Muscle of leg (tissue), 16 donors: ENCODE measurements at places on chromosomes 12 and 14. TPM values are rescaled to one million over a fixed set of nuclear protein-coding genes. Genes with fewer than 3 reads are reported as not detected.
A peak's percentile ranks its signal among the peaks of the same experiment; 100 is the strongest.

Gene RNASE7
- not detected for total RNA-seq

Gene TAS2R50
- total RNA-seq: 1.6 TPM

DNA sequence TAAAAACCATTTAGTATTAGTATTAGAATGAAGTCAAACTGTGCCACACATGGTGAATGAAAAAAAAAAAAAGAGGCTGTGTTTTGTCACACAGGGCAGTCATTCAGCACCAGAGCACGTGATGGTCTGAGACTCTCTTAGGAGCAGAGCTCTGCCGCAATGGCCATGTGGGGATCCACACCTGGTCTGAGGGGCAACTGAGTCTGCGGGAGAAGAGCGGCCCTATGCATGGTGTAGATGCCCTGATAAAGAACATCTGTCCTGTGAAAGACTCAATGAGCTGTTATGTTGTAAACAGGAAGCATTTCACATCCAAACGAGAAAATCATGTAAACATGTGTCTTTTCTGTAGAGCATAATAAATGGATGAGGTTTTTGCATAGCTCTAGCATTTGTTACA, 12.2 kb upstream of the BDKRB1 start:
- no peaks in the 10 kb centered on the region for H3K4me1 ChIP-seq
- H3K36me3 ChIP-seq: peaks cover 5% of the 10 kb centered on the region
- H3K4me3 ChIP-seq: no peak overlapping the region
- no peaks in the 10 kb centered on the region for H3K27me3 ChIP-seq

GRCh38 chr14:57403521-57403864, 13.1 kb downstream of the NAA30 start:
- H3K36me3 ChIP-seq: peaks cover 17% of the 10 kb centered on the region
- no peak overlapping the region for H3K27ac ChIP-seq
- no peaks in the 10 kb centered on the region for H3K27me3 ChIP-seq
- no peak for DNase-seq

DNA sequence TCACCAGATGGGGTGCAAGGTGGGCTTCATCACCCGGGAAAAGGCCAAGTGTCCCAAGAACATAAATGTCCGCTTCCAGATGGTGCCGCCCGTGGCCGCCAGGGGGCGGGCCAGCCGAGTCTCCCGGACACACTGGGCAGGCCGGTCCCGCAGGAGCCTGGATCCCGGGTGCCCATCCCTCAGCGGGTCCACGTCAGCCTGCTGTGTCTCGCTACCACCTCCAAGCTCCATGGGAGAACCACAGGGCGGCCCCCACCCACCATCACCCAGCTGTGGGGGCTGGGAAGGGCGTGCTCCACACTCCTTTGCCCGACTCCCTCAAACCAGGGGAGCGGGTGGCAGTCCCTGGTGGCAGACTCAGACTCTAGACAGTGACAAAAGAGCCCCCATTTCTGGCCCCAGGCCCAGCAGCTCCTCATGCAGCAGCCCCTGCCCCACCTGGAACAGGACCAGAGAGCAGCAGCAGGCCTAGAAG, 22.0 kb upstream of the NUDT14 start:
- H3K4me3 ChIP-seq: no peak overlapping the region
- no peaks in the 10 kb centered on the region for H3K36me3 ChIP-seq
- no peak overlapping the region for H3K27ac ChIP-seq
- peak; percentile 68 for DNase-seq
- H3K27me3 ChIP-seq: peaks cover 47% of the 10 kb centered on the region

DNA sequence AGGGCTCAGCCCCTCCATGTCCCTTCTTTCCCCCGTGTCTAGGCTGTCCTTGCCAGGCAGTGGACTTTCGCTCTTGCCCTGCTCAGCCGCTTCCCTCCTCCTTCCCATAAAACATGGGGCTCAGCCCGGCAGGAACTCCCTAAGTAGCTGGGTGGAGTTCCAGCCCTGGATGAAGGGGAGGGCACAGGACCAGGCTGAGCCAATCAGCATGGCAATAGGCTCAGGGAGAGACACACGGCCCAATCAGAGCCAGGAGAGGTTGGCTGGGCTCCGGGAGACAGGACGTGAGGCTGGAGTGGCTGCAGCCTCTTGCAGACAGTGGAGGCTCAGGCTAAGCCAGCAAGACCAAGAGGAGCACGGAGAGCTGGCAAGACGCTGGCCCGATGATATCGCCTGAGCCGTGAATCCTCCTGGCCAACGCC, 54.3 kb downstream of the GALNT9 start:
- peak; percentile 90 for DNase-seq
- H3K27ac ChIP-seq: no peak overlapping the region
- peaks cover 88% of the 10 kb centered on the region for H3K4me1 ChIP-seq
- no peaks in the 10 kb centered on the region for H3K36me3 ChIP-seq
- H3K27me3 ChIP-seq: peaks cover 15% of the 10 kb centered on the region

- H3K4me3 ChIP-seq: no peak overlapping the region
- peaks cover 55% of the 10 kb centered on the region for H3K36me3 ChIP-seq
- H3K27me3 ChIP-seq: no peaks in the 10 kb centered on the region
- H3K27ac ChIP-seq: no peak overlapping the region
Measured at GRCh38 chr14:74905595-74906142, 17.4 kb downstream of the RPS6KL1 start.

DNA sequence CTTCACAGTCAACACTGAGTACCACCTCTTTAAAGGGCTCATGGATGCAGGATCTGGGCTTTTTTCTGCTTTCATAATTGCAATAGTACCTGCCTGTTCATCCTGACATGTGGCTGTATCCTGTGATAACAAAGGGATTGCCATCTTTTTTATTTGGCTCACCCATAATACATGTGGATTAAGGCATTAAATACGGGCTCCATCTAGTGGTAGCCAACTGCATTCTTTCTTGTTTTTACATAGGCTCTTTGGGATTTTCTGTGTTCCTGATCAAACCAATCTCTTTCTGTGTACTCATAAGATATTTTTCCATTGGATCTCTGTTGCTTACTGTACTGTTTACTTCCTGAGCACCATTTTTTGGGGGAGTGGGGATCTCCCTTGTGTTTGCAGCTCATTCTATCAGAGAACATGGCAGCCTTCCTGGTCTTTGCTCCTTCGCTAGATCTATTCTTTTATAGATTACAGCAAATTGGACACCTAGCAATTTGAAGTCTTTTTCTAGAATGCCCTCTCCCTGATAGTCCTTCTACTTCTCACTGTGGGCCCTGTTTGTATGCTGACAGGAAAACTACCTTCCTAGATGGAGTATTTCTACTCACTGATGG, 723.4 kb upstream of the MDGA2 start:
- H3K27ac ChIP-seq: no peak overlapping the region
- no peaks in the 10 kb centered on the region for H3K4me1 ChIP-seq
- H3K27me3 ChIP-seq: no peaks in the 10 kb centered on the region
- no peaks in the 10 kb centered on the region for H3K36me3 ChIP-seq

DNA sequence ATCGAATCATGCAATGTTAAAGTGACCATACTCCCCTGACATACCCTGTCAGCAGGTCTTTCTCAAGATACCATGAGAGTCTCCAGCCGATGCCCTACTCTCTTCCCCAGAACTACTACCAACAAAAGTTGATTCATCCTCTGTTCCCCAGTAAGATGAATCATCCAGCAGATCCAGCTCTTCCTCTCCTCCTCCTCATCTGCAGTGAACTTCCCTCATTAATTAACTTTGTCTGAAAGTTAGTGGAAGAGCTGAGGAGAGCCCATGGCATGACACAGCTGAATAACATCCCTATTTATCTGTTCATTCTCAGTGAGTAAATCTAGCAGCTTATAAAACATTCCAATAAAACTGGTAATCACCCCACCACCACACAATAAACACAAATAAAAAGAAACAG, 213.4 kb downstream of the EGLN3 start:
- H3K4me1 ChIP-seq: no peaks in the 10 kb centered on the region
- no peak for DNase-seq
- no peaks in the 10 kb centered on the region for H3K36me3 ChIP-seq
- H3K27me3 ChIP-seq: no peaks in the 10 kb centered on the region
- H3K4me3 ChIP-seq: no peak overlapping the region

DNA sequence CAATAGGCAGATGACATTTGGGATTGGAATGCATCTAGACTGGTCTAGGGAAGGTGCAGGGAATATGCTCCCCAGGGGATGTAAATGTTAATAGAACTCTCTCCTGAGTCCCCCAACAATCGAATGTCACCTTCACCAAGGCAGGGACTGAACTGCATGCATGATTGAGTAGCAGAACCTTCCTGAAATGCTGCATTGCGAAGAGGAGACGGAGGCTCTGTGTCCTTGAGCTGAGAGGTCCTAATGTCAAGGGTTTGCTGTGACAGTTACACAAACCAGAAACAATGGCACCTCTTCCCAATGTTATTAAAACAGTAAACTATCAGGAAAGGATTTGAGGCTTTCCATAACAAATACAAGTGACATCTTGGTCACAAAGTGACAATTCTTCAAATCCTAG, 117.5 kb upstream of the SFSWAP start:
- peaks cover 2% of the 10 kb centered on the region for H3K4me1 ChIP-seq
- H3K4me3 ChIP-seq: no peak overlapping the region
- H3K27me3 ChIP-seq: peaks cover 2% of the 10 kb centered on the region
- H3K27ac ChIP-seq: no peak overlapping the region

- H3K27ac ChIP-seq: no peak overlapping the region
- H3K36me3 ChIP-seq: no peaks in the 10 kb centered on the region
- DNase-seq: no peak
- H3K27me3 ChIP-seq: no peaks in the 10 kb centered on the region
- no peak overlapping the region for H3K4me3 ChIP-seq
Measured at GRCh38 chr12:129372876-129373275, 519.6 kb downstream of the GLT1D1 start.

DNA sequence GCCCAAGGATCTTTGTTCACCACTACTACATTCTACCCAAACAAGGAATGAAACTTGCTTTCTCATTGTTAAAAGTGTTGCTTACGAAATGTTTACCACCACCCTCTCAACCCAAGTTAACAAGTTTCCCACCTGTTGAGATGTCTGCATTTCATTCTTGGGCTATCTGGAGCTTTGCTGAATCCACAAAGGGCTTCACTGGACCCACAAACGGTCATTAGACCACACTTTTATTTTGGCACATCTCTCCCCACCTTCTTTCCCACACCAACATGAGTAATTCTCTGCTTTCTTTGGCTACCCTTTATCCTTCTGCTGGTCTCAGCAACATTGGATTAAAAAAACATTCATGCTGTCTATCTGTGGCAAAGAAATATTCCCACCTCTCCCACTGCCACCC, 78.0 kb downstream of the TMEM260 start:
- H3K36me3 ChIP-seq: no peaks in the 10 kb centered on the region
- no peaks in the 10 kb centered on the region for H3K27me3 ChIP-seq
- H3K4me3 ChIP-seq: no peak overlapping the region
- H3K4me1 ChIP-seq: no peaks in the 10 kb centered on the region

GRCh38 chr14:34693228-34693939, 21.0 kb downstream of the CFL2 start:
- no peaks in the 10 kb centered on the region for H3K36me3 ChIP-seq
- H3K4me1 ChIP-seq: peaks cover 12% of the 10 kb centered on the region
- H3K27ac ChIP-seq: no peak overlapping the region
- H3K4me3 ChIP-seq: peak overlapping the region; percentile 15
- no peaks in the 10 kb centered on the region for H3K27me3 ChIP-seq

GRCh38 chr12:79547044-79547734, 143.6 kb downstream of the PAWR start:
- no peaks in the 10 kb centered on the region for H3K36me3 ChIP-seq
- no peaks in the 10 kb centered on the region for H3K27me3 ChIP-seq
- no peak overlapping the region for H3K4me3 ChIP-seq
- peaks cover 2% of the 10 kb centered on the region for H3K4me1 ChIP-seq

- DNase-seq: no peak
- no peaks in the 10 kb centered on the region for H3K27me3 ChIP-seq
- no peak overlapping the region for H3K27ac ChIP-seq
Measured at GRCh38 chr12:124040291-124040690, 67.3 kb downstream of the ZNF664 start.

- no peak overlapping the region for H3K4me3 ChIP-seq
- H3K27ac ChIP-seq: no peak overlapping the region
- peaks cover 2% of the 10 kb centered on the region for H3K4me1 ChIP-seq
- no peaks in the 10 kb centered on the region for H3K27me3 ChIP-seq
Measured at GRCh38 chr14:75467763-75468162, 39.9 kb downstream of the JDP2 start.

GRCh38 chr12:98719515-98720504, 74.7 kb downstream of the APAF1 start:
- H3K27me3 ChIP-seq: no peaks in the 10 kb centered on the region
- H3K4me1 ChIP-seq: no peaks in the 10 kb centered on the region
- H3K4me3 ChIP-seq: no peak overlapping the region
- no peak for DNase-seq

DNA sequence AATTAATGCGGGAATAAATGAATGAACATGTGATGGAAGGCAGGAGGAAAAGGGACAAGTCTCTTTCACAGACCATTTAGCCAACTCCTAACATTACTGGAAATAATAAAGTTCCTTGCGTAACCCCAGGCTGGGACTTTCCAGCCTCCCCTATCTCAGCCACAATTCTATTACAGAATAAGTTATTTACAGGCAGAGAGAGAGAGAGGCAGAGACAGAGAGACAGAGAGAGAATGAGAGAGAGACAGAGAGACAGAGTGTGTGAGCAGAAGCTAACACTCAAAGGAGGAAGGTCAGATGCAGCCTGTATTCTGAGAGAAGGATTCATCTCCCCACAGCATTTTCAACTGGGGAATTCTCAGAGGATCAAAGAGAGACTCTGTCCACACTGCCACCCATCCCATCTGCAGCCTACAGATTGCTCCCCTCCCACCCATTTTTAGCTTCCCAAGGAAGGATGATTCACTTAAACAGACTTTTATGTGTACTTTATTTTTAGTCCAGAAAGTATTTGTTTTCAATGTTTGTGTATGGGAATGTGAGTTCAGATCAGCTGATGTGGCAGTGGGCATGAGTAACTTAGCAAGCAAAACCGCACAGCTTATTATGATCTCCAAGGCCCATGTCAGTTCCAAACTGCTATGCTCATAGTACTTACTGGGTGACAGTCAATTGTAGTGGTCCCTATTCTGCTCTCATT, 165.7 kb downstream of the CAND1 start:
- H3K4me1 ChIP-seq: peaks cover 5% of the 10 kb centered on the region
- no peak overlapping the region for H3K27ac ChIP-seq
- no peak for DNase-seq
- H3K27me3 ChIP-seq: no peaks in the 10 kb centered on the region
- no peaks in the 10 kb centered on the region for H3K36me3 ChIP-seq

- no peaks in the 10 kb centered on the region for H3K36me3 ChIP-seq
- H3K4me3 ChIP-seq: no peak overlapping the region
- no peak overlapping the region for H3K27ac ChIP-seq
Measured at GRCh38 chr12:91983935-91984334, 161.7 kb downstream of the BTG1 start.

GRCh38 chr12:1552911-1553491, 41.4 kb downstream of the FBXL14 start:
- H3K4me1 ChIP-seq: peaks cover 23% of the 10 kb centered on the region
- DNase-seq: peak; percentile 79
- no peak overlapping the region for H3K4me3 ChIP-seq
- peak overlapping the region; percentile 85 for H3K27ac ChIP-seq

GRCh38 chr12:29032446-29032845, 116.6 kb upstream of the FAR2 start:
- peak; percentile 78 for DNase-seq
- H3K36me3 ChIP-seq: no peaks in the 10 kb centered on the region
- no peak overlapping the region for H3K4me3 ChIP-seq
- H3K4me1 ChIP-seq: no peaks in the 10 kb centered on the region
